HCT116 (cell line): ENCODE measurements at places on chromosomes 5 and 9. TPM values are rescaled to one million over a fixed set of nuclear protein-coding genes. Genes with fewer than 3 reads are reported as not detected.
A peak's percentile ranks its signal among the peaks of the same experiment; 100 is the strongest.

DNA sequence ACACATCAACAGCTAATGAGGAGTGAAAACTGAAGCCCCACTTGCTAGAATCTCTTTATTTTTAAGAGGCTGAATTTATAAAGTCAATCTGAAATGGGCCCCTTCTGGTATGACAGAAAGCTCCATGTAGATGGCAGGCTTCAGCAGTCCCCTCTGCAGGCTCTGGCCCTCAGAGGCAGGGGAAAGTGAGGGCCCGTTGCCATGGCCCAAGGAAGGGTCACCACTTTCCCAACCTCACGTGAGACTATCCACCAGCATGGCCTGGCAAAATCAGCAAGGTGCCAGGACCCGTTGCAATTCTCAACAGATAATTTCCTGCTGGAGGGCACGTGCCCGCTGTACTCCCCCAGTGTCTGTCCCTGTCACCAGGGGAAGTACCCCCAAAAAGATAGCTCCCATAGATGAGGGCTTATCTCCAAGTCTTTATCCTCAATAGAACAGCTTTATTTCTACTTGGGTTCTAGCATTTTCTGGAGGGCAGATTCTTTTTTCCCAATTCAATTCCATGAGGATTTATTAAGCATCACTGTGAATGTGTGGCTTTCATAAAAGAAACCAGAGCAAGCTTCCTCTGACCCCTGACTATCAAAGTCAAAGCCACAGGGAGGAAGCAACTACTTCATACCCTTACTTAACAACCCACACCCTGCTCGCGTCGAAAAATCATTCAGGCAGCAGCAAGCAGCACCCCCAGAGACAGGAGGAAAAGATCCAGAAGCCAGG lies 85.4 kb upstream of the FSTL4 start:
- DNase-seq = no peak

GRCh38 chr9:72695365-72695764 lies 174.0 kb downstream of the TMC1 start:
- DNase-seq = no peak

GRCh38 chr9:72440992-72441847 lies 76.2 kb upstream of the ZFAND5 start:
- DNase-seq = no peak

The SLC36A3 gene
- not detected for total RNA-seq

- DNase-seq = no peak
Measured at GRCh38 chr9:1580215-1580614, 434.9 kb upstream of the SMARCA2 start.

DNA sequence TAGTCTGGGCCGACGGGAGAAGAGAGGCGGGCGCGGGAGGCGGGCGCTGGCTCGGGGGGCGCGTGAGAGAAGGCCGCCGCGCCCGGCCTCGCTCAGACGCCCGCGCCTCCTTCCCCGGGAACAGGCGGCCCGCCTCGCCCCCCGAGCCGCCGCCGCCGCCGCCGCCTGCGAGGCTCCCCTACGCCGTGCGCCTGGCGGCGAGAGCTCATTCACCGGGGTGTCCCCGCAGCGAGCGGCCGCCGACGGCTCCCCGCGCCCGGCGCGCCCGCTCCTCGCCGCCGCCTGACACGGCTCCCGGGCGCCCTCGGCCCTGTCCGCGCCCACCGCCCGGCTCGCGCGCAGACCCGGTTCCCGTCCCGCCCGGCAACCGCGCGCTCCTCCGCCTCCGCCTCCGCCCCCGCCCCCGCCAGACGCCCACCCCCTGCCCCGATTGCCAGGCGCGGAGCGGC lies at the start of gene GNAQ:
GNAQ (minus strand) TSS at position 368 of the 449 bp plus-strand sequence. CDS start 576 bp downstream, outside the sequence.
- DNase-seq = no peak

DNA sequence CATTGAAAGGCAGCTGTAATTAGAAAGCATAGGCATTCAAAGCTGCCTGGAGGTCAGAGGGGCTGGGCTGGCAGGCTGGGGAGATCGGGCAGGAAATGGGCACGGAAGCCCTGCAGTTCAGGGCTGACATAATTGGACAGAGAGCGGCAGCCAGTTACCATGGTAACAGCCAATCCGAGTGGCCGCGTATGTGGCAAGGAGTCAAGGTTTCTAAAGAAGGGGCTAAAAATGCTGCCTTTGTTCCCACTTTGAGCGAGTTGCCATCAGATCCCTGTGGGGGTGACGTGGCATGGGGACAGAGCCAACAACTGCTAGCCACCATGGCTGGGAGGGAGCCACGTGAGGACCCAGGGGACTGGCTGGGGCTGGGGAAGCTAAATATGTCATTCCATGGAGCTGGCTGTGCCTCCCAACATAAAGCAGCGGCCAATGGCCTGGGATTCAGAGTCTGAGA lies 44.7 kb upstream of the NDFIP1 start:
- no peak for DNase-seq

GRCh38 chr5:10018201-10019069 lies 231.3 kb downstream of the ATPSCKMT start:
- no peak for DNase-seq

The NR4A3 gene
- total RNA-seq = 0.86 TPM

The ROPN1L gene
- 0.66 TPM for total RNA-seq

DNA sequence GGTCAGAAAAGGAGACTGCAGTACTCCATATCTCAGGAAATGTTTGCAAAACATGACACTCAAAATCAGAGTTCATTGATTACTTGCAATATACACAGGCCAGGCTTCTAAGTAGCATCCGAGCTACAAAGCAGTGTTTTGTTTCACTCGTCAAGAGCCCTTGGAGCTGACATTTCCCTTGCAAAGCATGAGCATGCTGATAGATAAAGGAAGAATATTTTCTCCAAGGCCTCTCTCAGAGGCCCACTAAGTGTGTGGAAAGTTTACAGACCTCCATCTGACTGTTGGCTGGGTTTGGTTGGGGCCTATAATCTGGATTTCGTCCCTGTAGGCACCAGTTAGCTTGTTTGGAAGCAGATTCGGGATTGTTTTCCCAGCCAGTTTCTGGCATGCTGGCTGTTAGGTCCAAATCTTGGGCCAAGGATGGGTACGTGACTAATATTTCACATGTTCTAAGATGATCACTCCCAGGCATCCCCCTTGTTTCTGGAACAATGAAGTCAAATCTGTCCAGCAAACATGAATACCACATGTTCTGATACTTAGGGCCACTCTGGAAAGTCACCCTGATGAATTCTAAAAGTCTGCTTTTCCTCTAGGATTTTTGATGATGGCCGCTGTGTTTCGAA lies 161.3 kb downstream of the RFK start:
- DNase-seq = no peak

- DNase-seq = no peak
Measured at GRCh38 chr5:82624062-82624461, 345.9 kb upstream of the RPS23 start.

DNA sequence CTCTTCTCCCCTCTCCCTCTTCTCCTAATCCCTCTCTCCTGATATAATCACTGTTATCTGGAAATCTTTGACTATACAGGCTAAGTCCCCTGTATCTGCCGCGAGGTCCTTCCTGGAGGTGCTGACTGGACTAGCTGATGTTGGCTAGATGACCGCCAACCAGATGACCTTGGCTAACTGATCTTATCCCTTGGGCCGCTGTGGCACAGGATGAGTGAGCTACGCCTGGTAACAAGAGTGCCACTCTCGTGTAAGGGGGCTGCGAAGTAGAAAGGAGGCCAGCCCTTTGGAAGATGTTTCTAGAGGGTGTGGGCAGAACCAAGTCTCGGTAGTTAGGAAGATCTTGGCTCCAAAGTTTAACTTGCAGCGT lies 345 bp upstream of the PRRC1 start:
- no peak for DNase-seq

GRCh38 chr5:145056800-145057199 lies 778.3 kb downstream of the PRELID2 start:
- DNase-seq = no peak

The EIF4E1B gene
- 0.07 TPM for total RNA-seq

The GRIN3A gene
- not detected for total RNA-seq

The F2R gene
- 16.6 TPM for total RNA-seq

The SLC6A18 gene
- total RNA-seq = not detected

The DPYSL3 gene
- total RNA-seq = 17.2 TPM

GRCh38 chr9:136646827-136647711 lies 15.6 kb upstream of the EGFL7 start:
- no peak for DNase-seq

DNA sequence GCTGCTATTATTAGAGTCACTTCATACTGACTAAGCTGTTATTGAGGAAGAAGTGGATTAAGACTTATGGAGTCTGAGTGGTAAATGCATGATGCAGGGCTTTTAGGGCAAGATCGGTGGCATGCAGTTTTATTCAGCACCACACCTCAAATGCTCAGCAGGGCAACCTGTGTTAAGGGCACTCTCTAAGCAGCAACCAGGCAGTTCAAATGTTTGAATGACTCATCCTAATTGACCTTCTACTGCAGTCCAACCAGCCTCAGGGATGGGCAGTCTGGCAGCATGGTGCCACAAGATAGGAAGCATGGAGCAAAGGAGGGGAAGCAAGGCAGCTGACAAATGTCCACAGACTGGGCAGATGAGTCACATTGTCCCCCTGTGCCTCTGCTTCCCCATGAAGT lies 80.2 kb upstream of the MIER3 start:
- peak; percentile 70 for DNase-seq

DNA sequence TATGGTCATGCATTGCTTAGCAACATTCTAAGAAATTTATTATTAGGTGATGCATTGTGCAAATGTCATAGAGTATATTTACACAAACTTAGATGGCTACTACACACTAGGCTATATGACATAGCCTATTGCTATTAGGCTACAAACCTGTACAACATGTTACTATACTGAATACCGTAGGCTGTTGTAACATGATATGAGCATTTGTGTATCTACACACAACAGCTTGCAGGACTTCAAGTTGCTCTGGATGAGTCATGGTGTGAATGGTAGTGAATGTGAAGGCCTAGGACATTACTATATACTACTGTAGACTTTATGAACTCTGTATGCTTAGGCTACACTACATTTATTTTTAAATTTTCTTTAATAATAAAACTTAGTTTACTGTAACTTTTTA lies 107.2 kb upstream of the MAMDC2 start:
- DNase-seq = no peak

DNA sequence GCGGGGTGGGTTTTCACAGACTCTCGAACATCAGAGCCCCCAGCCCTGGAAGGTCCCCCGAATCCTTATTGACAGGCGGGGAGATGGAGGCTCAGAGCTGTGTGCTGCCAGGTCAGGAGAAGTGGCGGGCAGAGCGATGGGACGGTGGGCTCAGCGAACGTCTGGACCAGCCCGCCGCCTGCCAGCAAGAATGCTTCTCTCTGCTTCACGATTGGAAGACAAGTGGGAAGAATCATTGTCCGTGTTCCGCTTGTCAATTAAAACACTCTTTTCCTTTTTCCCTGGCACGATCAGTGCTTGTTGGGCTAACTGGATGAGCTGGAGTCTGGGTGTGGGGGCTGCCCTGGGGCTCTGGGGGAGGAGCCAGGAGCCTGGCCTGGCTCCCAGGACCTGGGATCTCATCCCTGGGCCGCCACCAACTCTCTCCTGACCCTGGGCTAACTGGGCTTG lies 1.6 kb downstream of the COL5A1 start:
- no peak for DNase-seq

The GSN gene
- 71.3 TPM for total RNA-seq

GRCh38 chr9:101409079-101409477 lies 10.4 kb downstream of the ZNF189 start:
- DNase-seq = no peak

GRCh38 chr5:68287976-68288706 lies 72.6 kb downstream of the PIK3R1 start:
- no peak for DNase-seq

DNA sequence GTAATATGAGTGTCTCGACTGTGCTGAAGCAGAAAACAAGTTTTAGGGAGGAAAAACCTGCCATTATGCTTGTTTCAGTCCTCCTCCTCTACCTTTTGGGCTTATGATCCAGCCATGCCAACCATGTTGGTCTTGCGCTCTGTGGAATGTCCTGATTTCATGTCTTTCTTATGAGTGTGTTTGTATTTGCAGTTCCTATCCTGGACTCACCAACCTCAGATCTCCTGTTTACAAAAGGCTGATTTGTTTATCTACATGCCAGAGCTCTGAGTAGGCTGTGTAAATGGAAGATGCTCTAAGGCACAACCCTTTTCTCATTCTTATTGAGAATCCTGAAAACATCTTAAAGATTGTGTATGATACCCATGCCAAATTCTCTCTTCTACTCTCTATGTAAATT lies 138.6 kb downstream of the ARHGEF28 start:
- DNase-seq = no peak

The FST gene
- total RNA-seq = 0.34 TPM

GRCh38 chr5:169649486-169649885 lies 12.4 kb downstream of the DOCK2 start:
- DNase-seq = no peak

- DNase-seq = no peak
Measured at GRCh38 chr5:97046270-97046982, 96.0 kb downstream of the LIX1 start.

The PIP5K1B gene
- total RNA-seq = 0.20 TPM

DNA sequence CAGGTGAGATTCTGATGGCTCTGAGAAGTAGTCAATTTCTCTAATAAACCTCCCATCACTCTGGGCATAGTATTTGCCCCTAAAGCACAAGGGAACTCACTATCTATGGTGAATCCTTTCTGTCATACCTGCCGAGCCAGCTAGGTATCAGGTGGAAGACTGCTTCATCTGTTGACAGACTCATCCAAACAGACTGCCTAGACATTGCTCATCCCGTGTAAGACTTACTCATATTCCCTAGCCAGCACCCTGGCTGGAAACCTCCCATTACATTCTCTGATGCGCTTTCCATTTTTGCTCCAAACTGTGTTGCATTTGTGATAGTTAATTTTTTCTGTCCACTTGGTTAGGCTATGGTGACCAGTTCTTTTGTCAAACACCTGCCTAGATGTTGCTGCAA lies 595.9 kb downstream of the DNAH5 start:
- no peak for DNase-seq

DNA sequence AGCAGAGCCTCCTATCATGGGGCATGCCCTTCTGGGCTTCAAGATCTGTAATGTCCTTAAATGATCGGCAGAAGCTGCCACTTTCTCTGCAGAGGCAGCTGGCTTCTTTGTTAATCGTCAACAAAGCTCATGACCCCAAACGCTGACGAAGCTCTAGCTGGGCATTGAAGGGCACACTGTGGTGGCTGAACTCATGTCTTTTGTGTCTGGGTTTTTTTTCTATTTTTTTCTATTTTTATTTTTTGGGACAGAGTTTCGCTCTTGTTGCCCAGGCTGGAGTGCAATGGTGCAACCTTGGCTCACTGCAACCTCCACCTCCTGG lies 65.2 kb upstream of the ASS1 start:
- DNase-seq = no peak

DNA sequence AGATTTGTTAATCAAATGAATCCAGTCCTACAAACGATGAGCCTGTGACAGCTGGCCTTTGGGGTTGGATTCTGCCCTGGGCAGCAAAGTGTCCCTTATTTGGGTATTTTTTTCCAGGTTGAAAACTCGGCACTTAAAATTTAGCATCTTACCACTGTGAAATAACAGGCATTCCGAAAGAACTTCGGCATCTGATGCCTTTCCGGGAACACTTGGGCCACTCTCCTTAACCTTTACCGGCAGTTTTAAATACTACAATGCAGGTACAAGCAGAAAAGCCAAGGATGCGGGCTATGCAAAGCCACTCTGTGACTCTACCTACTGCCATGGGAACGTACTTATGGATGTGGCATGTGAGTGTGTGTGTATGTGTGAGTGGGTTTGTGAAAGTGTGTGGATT lies 1.0 kb upstream of the RASGRF2 start:
- DNase-seq = no peak
